ENCODE measurements at places on chromosomes 16 and 17.

- DNase-seq = no peak
These were observed 33.8 kb downstream of the PIPOX start for GRCh38 chr17:29076722-29077121.

DNA sequence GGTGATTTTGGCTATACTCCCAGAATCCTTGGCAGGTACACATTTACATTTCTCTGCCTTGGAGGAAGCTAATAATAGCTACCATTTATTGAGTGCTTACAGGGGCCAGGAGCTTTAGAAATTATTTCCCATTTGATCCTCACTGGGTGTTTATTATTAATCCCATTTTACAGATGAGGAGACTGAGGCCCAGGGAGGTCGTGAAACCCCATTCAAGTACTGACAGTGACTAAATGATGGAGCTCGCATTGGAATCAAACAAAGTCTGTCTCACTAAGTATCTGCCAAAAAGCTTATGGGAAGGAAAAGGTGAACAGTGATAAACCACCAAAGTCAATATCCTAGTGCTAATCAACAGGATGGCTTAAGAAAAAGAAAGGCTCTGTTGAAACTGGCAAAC lies 33.3 kb upstream of the XYLT1 start:
- DNase-seq = no peak

GRCh38 chr17:14919631-14920213 lies 345.4 kb downstream of the PMP22 start:
- DNase-seq = no peak

DNA sequence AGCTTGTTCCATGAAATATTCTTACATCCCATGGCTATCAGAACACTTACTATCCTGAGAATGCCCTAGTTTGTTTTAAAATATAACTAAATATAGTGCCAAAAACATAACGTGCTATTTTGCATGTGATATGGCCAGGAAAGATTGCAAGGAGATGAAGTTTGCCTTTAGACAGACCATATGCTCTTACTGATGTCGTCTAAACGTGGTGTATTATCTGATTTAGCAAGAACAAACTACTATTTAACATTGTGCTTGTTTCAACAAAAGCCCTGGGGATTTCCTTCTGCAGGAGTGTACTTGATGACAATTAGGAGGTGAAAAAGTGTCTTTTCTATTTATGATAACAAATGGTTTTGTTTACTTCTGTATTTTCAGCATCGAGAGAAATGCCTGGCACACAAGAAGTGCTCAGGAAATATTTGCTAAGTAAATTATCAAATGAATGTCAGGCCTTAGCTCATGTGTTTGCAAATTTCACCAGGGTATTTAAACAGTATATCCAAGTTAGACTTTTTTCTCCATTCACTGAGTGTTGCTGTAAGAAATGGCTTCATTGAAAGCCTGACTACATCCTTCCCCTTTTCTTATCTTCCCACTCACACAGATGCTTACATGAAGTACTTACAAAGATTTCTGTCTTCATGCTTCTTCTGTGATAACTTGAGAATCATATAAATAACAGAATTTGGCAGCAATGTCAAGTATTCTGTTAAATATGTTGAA lies 1033.6 kb downstream of the CDH8 start:
- no peak for DNase-seq

- no peak for DNase-seq
These were observed 9.8 kb downstream of the IL34 start for GRCh38 chr16:70656065-70656711.

DNA sequence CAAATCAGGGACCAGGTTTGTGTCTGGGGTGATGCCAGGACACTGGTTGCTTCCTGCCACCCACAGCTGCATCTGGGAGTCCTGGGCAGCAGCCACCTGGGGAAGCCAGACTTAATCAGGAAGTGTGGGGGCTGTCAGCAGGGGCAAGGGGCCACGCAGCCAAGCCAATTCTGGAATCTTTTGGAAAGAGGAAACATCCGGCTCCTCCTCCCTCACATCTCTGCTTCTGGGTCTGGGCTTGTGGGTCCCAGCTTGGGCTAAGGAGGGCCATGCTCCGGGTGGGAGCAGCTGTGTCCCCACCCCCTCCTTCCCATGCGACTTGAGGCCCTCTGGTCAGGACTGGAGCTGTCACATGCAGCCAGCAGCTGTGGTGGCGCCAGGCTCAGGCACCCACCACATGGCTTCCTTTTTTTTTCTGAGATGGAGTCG lies 37.0 kb upstream of the CCDC182 start:
- no peak for DNase-seq

GRCh38 chr17:48074322-48075081 lies 26.3 kb downstream of the NFE2L1 start:
- peak; percentile 24 for DNase-seq

- no peak for DNase-seq
These were observed 31.1 kb downstream of the SLFN11 start for GRCh38 chr17:35342276-35342675.

- no peak for DNase-seq
These were observed 106.0 kb downstream of the AMFR start for GRCh38 chr16:56319376-56319775.

DNA sequence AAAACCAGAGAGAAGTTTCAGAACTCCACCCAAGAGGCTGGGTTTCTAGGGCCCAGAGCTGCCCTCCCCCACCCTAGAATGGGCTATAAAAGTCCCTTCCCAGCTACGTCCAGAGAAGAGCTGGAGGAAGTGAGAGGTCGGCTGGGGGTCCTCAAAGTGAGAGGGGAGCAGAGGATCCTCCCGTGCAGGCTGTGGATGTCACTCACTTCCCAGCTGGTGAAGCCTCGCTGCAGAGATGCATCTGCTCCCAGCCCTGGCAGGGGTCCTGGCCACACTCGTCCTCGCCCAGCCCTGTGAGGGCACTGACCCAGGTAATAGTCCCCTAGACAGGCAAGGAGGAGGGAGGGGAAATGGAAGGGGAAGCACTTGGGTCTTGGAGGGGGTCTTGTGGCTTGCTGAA lies at the start of gene EPX:
TSS of gene EPX (plus strand) at position 115 of the 400 bp plus-strand sequence. CDS start at position 236, 121 bp downstream.
- DNase-seq = no peak

DNA sequence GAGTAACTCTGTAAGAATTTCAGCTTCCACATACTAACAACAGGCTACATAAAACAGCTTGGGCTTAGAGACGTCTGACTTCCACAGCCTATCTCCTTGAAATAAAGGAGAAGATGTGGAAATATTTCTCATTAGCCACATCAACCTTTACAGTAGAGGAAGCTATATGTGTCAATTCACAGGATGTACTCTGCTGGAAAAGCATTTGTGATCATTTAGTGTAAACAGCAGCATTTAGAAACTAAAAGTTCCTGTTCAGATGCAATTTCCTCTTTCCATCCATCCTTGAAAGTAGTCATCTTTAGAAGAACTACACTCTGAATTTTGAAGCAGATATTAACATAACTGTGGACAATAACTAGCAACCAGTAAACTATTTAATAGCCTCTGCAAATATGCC lies 46.2 kb downstream of the XPO6 start:
- no peak for DNase-seq

GRCh38 chr17:5821803-5822202 lies 237.5 kb upstream of the NLRP1 start:
- DNase-seq = no peak

- DNase-seq = no peak
These were observed 71.2 kb upstream of the CHMP6 start for GRCh38 chr17:80920441-80920840.

DNA sequence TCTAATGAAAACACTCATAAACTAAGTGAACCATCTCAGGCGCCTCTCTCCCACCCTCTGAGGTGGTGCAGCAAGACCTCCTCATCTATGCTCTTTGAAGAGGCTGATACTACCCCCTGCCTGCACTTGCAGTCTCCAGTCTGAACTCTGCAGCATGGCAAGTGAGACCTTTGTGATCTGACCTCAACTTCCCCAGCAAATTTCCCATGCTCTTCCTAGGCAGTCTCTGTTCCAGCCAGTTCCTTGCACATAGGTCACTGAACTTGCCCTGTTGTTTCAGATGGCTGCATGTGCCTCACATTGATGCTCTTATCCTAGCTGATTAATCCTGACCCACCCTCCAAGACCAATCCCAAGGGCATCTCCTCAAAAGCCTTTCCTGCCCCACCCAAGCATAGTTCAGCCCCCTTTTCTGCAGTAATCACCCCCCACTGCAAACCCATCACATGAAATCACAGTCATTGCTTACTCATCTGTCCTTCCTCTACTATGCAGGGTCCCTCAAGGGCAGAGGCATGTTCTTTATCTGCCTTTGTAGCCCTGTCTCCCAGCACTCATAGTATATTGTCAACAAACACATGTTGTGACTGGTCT lies 42.0 kb downstream of the TBX21 start:
- no peak for DNase-seq

GRCh38 chr16:67801241-67801640 lies 5.1 kb downstream of the RANBP10 start:
- DNase-seq = no peak

- no peak for DNase-seq
These were observed 206.4 kb downstream of the HS3ST3A1 start for GRCh38 chr17:13395346-13395745.

- DNase-seq = peak; percentile 45
These were observed 91.8 kb downstream of the RGS9 start for GRCh38 chr17:65228734-65229620.

DNA sequence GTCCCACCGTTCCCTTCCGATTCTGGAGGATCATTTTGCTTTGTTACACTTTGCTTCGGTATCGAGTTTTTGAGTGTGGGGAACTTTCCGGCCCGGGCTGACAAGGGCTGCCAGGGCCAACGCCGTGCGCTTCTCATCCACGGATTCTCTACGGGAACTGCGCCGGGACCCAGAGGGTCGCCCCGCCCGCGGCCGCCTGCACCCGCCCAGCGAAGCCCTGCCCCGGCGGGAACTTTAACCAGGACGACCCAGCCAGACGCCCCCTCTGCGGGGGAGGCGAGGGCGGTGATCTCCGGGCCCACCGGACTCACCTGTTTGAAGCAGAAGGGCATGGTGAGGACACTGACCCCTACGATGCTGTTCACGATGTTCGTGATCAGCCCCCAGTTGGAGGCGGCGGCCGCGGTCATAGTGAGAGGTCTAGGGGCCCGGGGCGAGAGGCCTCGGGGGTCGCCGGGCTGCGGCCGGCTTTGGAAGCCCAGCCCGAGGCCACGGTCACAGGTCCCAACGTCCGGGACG lies 536 bp downstream of the SLC38A10 start:
- DNase-seq = no peak

DNA sequence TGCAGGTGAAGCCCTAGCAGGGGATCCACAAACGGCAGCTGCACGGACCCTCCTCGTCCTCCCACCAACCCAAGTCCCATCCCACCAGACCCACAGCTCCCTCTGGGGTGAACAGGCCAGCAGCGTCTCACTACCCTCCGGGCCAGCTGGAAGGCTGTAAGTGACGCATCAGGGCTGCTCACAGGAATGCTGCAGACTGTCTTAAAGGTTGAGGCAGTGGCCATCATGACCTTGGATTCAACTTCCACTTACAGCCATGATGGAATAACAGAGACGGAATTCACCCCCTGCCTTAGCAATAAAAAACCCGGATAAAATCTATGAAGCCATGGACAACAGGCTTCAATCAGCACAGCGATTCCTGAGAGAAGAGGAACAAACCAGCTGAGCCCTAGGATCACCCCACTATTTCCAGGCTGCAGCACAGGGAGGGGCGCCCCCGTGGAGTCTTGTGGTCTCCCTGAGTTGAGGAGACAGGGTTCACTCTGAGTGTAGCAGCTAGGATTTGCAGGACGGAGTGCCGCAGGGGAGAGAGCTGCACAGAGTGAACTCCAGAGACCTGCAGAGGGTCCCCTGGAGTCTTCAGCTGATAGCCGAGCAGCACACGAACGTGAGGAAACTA lies 10.5 kb downstream of the FAM83G start:
- no peak for DNase-seq

DNA sequence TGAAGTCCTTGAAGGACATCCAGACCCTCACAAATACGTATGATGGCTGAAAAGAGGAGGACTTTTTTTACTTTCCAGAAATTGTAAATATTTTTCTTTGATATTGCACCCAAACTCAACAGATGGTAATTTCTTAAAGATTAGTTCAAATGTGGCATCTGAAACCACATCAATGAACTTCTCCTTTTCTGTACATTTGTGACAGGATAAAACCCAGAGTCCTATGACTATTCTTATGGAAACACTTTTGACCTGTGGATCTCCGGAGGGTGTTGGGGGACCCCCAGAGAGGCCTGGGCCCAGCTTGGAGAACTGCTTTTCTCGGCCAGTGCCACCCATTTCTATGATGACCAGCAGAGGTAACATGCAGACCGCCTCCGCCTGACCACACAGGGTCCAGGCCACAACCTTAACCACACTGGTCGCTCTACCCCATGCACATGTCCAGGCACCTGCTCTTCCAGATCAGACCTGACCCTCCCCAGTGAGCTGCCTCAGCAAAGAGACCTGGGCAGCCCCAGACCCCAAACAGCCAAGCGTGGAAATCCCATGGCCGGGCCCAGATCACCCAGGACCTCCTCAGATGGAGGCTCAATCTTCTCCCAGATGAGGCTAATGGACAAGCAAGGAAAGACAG lies 22.7 kb downstream of the RPH3AL start:
- no peak for DNase-seq

DNA sequence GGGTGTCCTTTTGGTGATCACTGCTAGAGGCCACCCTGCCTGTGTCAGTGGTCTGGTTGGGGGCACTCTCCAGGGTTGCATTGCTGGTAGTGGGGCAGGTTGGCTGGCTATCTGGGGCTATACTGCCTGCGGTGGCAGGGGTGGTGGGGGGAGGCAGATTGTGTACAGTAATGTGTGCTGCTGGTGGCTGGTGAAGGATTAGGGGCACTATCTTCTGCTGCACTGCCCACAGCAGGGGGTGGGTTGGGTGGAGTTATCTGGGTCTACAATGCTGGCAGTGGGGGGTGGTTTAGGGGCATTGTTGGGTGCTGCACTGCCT lies 204.0 kb upstream of the WSB1 start:
- no peak for DNase-seq

- no peak for DNase-seq
These were observed 23.1 kb downstream of the CDC42EP4 start for GRCh38 chr17:73288534-73289302.

DNA sequence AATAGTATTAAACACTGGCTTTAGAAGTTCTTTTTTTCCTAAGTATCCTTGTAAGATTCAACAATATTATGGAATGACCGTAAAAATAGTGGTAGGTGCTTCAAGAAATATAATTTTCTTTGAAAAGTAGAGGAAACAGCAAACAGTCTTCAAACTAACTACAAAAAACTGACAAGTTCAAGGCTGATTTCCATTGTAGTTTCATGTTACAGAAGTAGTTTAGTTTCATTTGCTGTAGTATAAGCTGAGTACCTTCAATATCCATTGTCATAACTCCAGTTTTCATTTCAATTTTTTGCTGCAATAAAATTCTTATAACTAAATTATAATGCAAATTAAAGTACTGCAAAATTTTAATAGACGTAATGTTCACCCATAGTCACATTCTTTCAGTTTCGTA lies 19.3 kb downstream of the PHKB start:
- DNase-seq = no peak

- no peak for DNase-seq
These were observed 4.4 kb downstream of the KIF19 start for GRCh38 chr17:74330446-74330845.
